Dorsolateral prefrontal cortex (tissue), 122 donors: ENCODE measurements at places on chromosomes 1 and 21.

DNA sequence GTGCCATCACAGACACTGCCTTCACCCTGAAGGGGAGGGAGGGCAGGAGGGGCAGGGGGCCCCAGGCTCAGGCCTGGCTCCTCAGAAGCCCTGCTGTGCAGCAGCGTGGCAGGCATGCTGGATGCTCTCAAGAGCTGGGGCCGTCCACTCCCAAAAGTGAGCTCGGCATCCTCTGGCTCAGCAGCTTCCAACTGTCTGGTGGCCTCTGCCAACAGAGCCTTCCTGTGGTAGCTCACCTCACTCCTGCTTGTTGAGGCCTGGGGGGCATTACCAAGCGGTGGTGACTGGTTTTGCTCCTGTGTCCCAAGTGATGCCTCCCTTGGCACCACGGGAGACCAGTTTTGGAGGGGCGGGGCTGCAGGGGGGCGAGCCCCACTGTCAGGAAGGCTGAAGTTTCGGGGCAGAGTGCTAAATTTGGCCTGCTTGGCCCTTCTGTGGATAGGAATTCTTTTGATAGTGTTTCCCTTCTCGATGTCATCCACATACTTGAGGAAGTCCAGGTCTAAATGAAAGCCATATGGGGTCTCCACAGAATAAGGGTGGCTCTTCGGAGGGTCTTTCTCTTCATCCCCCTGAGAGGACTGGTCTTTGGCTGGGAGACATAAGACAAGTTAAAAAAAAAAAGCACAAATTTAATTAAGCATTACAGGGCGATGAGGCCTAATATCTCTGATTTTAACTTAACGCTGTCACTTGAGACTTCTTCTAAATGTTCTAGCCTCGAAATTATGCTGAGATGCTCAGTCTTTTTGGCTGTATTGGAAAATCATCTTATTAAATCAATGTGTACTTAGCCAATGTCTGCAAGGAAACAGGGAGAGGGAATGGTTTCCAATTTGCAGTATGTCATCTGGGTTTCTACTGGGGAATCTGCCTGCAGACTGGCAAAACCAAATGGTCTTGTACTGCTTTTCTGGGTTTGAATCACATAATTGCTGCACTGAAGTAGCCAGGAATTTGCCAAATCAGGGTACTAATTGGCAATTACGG, 44.4 kb downstream of the KANK4 start:
- DNase-seq, result no peak

- DNase-seq, result no peak
Observed at GRCh38 chr1:195948123-195948895, 659.9 kb downstream of the KCNT2 start.

DNA sequence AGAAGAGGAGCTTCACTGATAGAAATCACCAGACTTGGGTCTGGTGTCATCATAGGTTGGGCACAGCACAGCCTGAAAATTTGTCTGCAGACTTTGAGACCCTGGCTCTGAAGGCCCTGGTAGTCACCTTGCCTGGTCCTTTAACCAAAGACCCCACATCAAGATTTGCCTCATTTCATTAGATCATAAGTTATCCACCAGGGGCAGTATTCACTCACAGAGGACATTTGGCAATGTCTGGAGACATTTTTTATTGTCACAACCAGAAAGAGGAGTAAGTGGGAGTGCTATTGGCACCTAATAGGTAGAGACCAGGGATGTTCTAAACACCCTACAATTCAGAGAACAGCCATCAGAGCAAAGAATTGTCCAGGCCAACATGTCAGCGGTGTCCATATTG, 22.1 kb upstream of the PAX7 start:
- DNase-seq, result no peak

DNA sequence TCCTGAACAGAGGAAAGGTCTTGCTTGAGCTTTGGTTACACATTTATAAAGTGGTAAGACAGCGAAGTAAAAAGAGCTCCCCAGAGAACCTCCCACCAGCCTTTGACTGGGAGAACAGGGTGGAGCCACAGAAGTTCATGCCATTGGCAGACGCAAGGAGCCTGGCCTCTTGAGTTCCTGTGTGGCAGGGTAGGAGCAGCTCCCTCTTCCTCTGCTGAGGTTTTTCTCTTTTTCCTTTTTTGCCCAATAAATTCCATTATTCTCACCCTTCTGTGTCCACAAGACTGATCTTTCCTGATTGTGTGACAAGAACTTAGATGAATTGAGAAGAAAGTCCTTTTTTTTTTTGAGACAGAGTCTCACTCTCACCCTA, 4.3 kb downstream of the THEM4 start:
- no peak for DNase-seq

GRCh38 chr1:24717887-24718650, 27.2 kb upstream of the CLIC4 start:
- peak; percentile 90 for DNase-seq

GRCh38 chr1:62870148-62870547, 86.2 kb downstream of the ATG4C start:
- no peak for DNase-seq

- DNase-seq, result no peak
Observed at GRCh38 chr1:98896711-98897445, 107.8 kb downstream of the PLPPR5 start.

- DNase-seq, result no peak
Observed at GRCh38 chr21:41466024-41466820, 40.2 kb downstream of the MX1 start.

- no peak for DNase-seq
Observed at GRCh38 chr21:35597750-35598339, 462.5 kb downstream of the SETD4 start.

DNA sequence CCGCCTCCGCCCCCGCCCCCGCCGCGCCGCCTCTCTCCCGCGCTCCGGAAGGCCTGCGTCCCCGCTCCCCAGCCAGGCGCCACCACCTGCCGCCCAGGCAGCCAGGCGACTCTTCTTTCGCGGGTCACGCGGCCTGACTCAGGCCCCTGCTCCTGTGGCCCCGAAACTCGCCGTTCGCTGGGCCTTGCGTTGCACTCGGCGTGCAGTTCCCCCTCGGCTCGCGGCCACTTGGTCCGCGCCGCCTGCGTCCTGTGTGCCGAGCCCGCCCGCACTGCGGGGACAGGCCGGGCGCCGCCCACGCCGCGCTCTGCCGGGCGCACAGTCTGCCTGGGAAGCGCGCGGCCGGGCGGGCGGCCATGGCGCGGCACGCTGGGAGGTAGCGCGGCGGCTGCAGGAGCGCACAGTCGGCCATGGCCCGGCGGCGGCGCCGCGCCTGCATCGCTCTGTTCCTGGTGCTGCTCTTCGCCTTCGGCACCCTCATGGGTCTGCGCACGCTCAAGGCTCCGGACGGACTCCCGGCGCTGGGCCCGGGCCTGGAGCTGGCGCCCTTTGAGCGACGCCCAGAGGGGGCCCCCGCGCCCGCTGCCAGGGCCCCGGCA, at the start of gene MANEAL:
Gene MANEAL, plus strand, starts transcription at position 75 of the 599 bp plus-strand sequence. Its CDS starts 336 bp downstream, at position 411.
- DNase-seq, result no peak

DNA sequence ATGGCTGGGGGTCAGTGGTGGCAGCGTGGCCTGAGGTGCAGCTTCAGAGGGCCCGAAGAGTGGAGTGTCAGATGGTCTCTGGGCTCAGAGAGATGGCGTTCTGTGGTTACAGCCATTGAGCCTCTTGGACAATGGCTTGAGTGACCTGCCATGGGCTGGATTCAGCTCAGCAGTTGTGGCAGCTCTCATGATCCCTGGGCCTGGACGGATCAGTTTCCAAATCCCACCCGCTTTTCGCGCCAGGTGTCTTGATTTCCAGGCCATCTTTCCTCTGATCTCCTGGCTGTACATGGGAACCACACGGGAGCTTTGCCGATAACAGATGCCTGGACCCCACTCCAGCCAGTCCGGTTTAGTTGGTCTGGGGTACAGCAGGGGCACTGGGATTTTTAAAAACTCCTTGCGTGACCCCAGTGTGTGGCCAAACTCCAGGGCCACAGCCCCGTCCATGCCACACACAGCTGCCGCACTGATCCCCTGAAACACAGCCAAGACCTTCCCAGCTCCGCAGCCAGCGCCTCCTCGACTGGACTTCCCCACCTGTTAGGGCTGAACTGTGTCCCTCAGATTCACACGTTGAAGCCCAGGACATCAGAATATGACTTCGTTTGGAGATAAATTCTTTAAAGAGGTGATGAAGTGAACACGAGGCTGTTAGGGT, 67.9 kb downstream of the ATP5PO start:
- no peak for DNase-seq
